Fibroblast of skin of right biceps (primary cell): ENCODE measurements at places on chromosomes 4 and X.
A peak's percentile ranks its signal among the peaks of the same experiment; 100 is the strongest.

GRCh38 chrX:115535844-115536243 is 25.1 kb upstream of the PLS3 start:
- DNase-seq, result peak; percentile 5

DNA sequence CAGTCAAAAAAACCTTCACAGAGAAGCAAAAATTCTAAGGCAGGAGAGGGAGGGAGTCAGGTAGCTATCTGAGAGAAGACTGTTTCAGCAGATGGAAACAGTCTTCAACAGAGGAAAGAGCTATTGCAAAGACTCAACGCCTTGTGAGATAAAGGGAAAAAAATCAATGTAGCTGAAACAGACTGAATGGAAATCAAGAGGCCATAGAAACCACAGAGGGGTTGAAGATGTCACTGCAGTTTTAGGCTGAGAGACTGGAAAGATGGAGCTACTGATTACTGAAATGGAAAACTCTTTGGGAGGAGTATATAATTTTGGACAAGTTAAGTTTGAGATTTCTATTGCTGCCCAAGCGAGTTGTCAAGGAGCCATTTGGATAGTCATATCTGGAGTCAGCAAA is 28.4 kb upstream of the CXCL8 start:
- no peak for DNase-seq

DNA sequence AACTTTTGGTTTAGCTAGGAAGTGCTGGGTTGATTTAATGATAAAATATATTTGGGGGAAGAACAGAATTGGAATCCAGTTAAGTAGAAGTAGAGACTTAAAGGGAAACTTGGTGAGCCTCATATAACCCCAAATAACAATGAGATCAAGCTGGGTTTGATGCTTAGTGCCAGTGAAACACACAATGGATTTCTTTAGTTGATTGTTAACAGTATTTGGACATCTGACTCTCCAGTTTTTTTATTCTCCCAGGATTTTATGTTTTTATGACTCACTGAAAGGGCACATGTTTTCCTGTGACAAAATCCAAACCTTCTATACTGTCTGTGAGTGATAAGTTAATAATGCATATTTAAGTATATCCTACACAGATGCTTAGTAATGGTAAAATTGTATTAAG is 2.7 kb upstream of the NEUROG2 start:
- no peak for DNase-seq

GRCh38 chrX:105552395-105552794 is 269.9 kb upstream of the NRK start:
- DNase-seq, result peak; percentile 53

- DNase-seq, result no peak
Observed at GRCh38 chr4:110485452-110485851, 9.5 kb downstream of the ENPEP start.

GRCh38 chr4:153764601-153765368 is 5.0 kb upstream of the RNF175 start:
- no peak for DNase-seq

DNA sequence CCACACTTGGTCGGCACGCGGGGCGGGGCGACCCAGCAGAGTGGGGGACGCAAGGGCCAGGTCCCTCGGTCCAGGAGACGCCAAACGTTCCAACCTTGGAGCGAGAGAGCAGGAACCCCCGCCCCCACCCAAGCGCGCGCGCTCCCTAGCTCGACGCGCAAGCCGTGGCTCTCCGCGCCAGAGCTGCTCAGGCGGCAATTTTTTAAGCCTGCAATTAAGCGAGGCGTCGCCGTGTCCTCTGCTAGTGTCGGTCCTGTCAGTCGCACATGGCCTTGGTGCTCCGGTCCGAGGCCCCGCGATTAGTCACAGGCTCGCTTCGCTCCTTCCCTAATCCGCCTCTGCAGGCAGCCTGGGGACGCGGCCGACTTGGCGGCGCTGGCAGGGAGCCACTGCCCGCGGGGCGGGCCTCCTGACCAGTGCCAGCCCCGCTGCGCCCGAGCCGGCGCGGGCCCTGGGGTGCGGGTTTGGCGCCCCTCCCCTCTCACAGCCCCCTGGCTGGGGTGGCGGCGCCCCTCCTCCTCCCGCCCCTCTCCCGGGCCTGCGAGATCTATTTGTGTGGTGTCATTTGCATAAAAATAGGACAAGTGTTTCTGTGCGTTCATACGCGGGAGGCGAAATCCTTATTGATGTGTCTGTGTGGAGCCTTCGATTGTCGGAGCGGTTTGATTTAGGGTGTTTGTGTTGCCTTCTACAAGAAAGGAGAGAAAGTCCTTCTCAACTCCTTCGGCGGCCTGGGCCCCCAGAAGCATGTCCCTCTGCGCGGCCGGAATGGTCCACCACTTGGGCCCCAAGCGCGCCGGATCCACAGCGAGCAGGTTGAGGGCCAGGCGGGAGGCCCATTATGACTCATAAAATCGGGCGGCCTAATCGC is 9.8 kb upstream of the BCOR start:
- no peak for DNase-seq

DNA sequence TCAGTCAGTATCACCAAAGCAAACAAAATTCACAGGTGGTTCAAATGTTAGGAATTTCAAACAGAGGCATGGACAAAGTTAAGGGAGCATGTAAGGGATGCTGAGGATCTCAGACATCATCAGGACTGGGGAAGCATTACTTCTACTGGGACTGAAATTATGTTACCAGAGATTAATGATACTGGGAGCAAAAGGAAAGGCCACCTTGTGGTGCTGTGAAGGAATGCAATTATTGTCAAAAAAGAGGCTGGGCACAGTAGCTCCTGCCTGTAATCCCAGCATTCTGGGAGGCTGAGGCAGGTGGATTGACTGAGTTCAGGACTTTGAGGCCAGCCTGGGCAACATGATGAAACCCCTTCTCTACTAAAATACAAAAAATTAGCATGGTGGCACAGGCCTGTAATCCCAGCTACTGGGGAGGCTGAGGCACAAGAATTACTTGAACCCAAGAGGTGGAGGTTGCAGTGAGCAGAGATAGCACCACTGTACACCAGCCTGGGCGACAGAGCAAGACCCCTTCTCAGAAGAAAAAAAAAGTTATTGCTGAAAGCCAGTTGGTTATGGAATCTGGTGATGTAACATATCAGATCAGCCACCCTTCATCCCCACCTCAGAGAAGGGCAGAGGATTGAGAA is 954.3 kb downstream of the PCDH7 start:
- peak; percentile 11 for DNase-seq

GRCh38 chrX:151753313-151754046 is 18.9 kb downstream of the CNGA2 start:
- peak; percentile 44 for DNase-seq

GRCh38 chr4:174713181-174713580 is 115.9 kb downstream of the GLRA3 start:
- DNase-seq, result no peak

DNA sequence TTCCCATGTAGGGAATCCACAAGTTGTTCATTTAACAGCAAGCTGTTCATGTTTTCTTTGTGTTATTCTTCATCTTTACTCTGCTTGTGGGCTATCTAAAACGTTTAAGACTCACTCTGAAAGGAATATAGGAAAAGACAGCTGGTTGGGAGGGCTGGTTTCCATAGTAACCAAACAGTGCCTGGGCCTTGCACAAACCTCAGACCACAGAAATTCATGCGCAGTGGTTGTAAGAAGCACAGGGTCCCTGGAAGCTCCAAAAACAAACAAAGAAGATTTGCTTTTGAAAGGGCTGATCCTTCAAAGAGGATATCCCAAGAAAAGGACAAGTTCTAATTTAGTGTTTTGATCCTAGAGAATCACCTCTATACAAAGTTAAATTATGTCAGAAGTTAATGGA is 7.8 kb downstream of the SERTM2 start:
- peak; percentile 70 for DNase-seq

- DNase-seq, result peak; percentile 32
Observed at GRCh38 chr4:108193886-108194672, 25.3 kb upstream of the LEF1 start.

GRCh38 chr4:62342346-62342745 is 1142.2 kb downstream of the ADGRL3 start:
- DNase-seq, result no peak

GRCh38 chr4:141352331-141352730 is 131.6 kb downstream of the ZNF330 start:
- no peak for DNase-seq

DNA sequence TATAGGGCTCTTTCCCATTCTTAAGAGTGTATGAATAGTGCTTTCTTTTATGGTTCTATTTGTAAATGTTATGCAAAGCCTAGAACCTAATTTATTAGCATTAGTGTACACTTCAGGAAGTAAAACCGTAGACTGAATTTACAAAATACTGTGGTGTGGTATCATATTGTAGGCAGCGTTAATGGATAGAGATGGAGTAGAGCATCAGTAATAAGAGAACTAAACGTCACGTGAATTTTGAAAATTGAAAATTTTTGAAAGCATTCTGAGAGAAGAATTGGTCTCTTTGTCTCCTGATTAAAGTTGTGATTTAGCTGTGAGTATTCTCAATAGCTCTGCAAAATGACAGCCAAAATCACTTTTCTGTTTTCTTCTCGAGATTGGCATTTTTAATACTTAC is 2.9 kb downstream of the STIM2 start:
- no peak for DNase-seq

GRCh38 chr4:83851261-83852084 is 315.6 kb downstream of the GPAT3 start:
- DNase-seq, result peak; percentile 73

- no peak for DNase-seq
Observed at GRCh38 chr4:82811838-82812341, 13.3 kb upstream of the SCD5 start.

DNA sequence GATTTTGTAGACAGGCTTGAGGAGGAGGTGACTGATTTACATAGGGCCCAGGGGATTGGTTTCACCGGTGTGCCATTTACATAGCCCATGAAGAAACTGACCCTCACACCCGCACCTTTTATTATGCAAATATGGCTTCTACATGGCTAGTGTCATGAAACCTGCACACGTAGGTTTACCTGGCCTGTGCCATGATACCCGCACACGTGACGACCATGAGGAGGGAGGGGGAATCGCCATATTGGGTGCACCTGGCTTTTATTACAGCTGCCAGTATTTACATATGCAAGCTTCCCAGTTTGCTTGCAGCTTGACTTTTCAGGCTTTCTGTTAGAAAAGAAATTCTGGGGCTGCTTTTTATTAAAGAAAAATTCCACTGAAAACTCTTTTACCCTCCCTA is 359.7 kb downstream of the ADAM29 start:
- DNase-seq, result no peak

- DNase-seq, result no peak
Observed at GRCh38 chrX:82092307-82092706, 890.4 kb downstream of the SH3BGRL start.

DNA sequence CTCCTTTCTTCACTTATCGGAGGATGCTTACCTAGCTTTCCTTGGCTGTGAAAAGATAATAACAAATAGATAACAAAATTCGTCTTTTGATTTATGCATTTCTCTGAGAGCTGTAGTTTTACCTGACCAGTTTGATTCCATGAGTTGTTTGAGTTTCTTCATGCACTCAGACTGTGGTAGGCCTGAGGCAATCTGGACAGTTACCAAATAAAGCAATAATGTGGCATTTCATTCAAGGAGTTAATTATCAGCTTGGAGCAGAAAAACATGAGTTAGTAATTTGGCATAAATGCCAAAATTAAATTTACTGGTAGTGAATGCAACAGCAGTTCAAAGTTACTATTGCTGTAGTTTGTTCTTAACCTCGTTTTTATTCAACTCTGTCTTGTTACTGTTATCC is 53.5 kb downstream of the FABP2 start:
- no peak for DNase-seq

GRCh38 chr4:97185233-97185632 is 958.0 kb downstream of the STPG2 start:
- DNase-seq, result no peak

DNA sequence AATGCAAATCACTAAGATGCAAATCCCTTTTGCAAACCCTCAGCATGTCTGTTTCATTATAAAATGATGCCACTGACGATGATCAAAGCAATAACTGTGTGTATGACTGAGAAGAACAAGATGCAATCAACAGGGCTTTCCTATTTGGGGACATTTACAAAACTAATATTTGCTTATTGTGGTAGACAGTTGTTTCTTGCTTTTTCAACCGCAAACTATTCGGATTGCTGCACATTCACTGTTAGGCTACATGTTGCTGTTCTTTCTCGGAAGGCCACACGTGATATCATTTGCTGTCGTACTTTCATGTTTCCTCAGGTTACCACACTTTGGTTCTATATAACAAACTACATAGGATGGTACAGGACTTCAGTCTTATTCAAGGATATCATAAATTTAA is 49.8 kb downstream of the NPY5R start:
- DNase-seq, result no peak

DNA sequence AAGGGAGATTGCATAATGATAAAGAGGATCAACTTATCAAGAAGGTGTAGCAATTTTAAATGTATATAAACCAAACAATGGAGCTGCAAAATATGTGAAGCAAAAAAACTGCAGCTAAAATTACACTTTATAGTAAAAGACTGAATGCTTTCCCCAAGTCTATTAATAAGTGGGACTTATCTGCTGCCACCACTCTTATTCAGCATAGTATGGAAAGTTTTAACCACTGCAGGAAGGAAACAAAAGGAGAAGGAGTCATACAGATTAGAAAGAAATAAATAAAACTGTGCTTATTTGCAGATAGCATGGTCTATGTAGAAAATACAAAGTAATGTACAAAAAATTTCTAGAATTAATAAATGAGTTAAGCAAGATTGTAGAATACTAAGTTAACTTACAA is 94.1 kb upstream of the GK2 start:
- DNase-seq, result no peak
